ENCODE measurements at places on chromosomes 1 and 21.

DNA sequence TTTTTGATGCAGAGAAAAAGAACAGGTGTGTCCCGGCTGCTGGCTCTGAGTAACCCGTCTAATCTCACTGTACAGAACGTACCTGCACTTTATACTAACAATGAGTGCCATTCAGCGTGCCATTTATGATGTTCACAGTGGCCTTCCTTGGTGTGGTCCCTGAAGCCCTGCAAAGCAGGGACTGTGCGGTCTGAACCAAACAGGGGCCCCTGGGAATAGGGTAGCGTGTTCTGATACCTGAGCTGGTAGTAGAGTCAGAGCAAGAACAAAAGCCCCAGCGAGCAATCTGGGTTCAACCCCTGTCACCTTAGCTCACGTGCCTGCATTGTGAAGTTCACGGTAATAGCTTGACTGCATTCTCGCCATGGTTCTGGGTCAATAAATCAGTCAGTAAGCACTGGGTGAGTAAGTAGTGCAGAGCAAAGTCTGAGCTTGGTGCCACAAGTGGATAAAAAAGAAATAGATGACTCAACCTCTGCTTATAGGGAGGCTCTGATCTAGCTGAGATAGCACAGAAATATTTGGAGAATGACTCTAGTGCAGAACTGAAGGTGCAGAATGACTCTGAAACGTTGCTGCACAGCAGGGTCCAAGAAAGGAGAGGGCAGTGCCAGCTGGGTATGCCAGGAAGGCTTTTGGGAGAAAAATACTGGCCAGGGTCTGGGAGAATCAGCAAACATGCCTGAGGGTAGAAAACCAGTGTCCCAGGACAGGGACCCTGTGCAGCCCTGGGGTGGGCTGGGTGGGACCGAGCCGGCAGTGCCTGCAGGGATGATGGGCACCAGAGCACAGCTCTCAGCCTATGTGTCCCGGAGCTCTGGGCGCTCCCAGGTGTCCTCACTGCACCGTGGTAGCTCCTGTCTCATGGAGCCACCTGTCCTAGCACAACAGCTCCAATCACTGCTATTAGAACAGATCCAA, 125.9 kb downstream of the RHOU start:
- no peak for DNase-seq

- peak; percentile 9 for DNase-seq
Measured at GRCh38 chr1:70353601-70354331, 756 bp downstream of the ANKRD13C start.

DNA sequence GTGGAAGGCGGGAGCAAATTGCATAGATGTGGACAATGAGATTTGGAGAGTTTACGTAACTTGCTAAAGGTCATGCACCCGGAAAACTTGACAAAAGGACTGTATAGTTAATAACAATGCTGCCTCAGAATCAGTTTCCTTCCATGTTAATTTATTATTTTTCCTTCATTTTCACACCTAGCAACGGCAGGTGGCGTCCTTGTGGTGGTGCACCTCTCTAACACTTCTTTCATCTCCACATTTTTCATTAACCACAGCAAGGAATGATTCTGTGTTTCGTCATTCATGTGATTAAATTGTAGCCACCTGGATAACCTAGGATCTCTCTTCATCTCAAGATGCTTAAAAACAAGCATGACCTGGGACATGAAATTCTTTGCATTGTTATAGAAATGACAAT, 2133.0 kb downstream of the NCAM2 start:
- DNase-seq = no peak

DNA sequence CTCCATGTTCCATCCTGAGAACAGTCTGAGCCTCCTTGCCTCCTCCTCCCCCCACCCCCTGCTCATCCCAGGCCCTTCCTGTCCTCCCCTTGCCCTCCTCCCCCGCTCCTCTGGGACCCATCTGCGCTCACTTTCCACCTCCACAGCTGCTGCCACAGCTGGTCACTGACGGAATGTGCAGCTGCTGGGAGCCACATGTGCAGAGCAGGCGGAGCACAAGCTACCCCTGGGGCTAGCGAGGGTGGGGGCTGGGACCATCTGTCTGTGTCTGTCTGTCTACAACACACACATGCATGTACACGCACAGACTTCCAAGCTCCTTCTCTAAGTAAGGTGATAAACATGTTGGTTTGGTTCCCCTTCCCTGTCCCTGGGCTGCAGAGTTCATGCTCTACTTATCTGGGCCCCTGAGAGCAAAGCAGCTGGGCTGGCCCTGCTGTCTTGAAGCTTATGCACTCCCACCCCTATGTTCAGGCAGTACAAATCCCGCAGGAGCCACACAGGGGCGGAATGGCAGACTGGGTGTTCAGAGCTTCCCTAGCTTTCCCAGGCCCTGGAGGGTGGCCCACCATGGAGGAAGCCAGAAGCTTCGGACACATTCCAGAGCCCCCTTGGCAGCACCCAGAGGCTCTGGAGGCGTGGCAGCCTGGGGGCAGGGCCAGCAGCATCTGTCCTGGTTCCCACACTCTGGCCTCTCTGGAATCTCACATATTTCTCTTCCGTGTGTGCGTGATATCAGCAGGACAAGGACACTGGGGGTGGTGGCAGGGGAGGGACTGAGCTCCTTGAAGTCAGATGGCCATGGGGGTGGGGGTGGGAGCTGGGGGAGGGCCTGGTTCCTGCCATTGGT, 7.0 kb upstream of the HEYL start:
- no peak for DNase-seq

- DNase-seq = peak; percentile 31
Measured at GRCh38 chr1:8560611-8561544, 243.0 kb downstream of the SLC45A1 start.

GRCh38 chr1:160855181-160855981, 7.3 kb downstream of the CD244 start:
- no peak for DNase-seq

DNA sequence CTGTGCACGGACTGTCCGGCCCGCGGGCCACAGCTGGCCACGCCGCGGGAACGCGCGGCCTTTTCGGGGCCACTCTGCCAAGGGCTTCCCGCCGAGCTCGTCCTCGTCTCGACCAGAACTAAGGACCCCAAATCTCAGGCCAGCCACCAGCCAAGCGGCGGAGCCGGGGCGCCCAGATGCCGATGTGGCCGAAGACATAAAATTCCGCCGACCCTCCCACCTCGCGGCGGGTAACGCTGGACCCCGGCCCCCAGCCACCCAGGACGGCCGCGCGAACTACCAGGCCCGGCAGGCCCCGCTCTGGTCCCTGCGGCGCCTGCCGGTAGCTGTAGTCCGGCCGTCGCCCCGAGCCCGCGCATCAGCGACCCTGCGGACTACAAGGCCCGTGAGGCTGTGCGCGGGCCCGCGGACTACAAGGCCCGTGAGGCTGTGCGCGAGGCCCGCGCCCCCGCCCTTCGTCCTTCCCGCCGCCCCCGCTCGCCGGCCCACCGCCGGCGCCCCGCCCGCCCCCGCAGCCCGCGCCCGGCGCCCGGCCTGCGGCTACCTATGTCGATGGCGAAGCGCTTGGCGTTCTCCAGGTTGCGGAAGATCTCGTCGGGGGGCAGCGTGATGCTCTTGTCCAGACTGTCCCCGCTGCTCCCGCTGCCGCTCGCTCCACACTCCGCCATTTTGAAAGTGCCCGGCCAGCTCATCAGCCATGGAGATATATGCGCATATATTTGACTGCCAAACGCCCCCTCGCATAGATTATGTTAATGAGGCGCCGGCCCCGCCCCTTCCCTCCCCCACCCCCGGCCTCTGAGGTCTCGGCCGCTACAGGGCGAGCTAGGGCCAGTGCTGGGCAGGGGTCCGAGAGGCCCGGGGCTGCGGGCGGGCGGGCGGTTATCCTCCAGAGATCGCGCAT, at the start of gene PANK4:
PANK4 (minus strand) TSS at position 677 of the 904 bp plus-strand sequence; CDS start at position 668, 9 bp downstream.
- DNase-seq = peak; percentile 82

DNA sequence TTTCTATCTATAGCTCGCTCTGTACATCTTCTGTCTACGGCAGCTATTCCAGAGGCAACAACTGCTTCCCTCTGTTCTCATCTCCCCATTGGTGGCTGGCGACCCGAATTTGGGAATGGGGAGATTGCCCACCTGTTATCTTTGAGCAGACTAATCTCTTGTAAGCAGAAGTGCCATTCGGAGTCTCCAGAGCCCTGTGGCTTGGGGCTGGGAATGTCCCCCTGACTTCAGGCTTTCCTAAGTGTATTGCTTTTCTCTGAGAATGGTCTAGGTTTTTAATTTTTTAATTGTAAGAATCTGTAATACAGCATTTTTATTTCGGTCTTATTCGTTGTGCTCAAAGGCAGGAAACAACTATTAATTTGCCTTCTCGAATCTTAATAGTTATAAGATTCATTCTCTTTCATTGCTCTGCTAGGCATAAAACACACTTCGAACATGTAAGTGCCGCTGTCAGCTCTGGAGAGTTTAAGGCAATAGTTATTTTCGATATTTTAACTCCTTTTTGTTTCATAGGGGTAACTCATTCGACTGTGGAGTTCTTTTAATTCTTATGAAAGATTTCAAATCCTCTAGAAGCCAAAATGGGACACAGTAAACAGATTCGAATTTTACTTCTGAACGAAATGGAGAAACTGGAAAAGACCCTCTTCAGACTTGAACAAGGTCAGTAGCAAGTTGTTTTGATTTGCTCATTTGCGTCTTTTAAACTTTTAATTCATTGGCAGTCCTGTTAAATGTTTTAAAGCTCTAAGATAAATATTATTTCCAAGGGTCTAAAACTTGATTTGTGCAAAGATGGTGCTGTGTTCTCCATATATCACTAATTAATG, 514 bp downstream of the AGL start:
- DNase-seq = no peak

- DNase-seq = no peak
Measured at GRCh38 chr1:205741681-205742080, 8.3 kb downstream of the NUCKS1 start.

- peak; percentile 39 for DNase-seq
Measured at GRCh38 chr1:226706684-226707083, 32.4 kb downstream of the ITPKB start.

GRCh38 chr1:23777979-23778814, at the start of gene PITHD1:
TSS of gene PITHD1 (plus strand) at chr1:23778418. CDS start at chr1:23778516, 98 bp downstream.
- peak; percentile 83 for DNase-seq

- DNase-seq = no peak
Measured at GRCh38 chr1:155228096-155228427, 19.6 kb downstream of the MTX1 start.

GRCh38 chr1:226967665-226968064, 27.6 kb downstream of the COQ8A start:
- DNase-seq = no peak

- DNase-seq = no peak
Measured at GRCh38 chr1:64539781-64540218, 69.9 kb downstream of the CACHD1 start.

GRCh38 chr1:93504247-93505033, 56.5 kb downstream of the FNBP1L start:
- no peak for DNase-seq

- DNase-seq = no peak
Measured at GRCh38 chr1:10744654-10745238, 51.7 kb downstream of the CASZ1 start.

DNA sequence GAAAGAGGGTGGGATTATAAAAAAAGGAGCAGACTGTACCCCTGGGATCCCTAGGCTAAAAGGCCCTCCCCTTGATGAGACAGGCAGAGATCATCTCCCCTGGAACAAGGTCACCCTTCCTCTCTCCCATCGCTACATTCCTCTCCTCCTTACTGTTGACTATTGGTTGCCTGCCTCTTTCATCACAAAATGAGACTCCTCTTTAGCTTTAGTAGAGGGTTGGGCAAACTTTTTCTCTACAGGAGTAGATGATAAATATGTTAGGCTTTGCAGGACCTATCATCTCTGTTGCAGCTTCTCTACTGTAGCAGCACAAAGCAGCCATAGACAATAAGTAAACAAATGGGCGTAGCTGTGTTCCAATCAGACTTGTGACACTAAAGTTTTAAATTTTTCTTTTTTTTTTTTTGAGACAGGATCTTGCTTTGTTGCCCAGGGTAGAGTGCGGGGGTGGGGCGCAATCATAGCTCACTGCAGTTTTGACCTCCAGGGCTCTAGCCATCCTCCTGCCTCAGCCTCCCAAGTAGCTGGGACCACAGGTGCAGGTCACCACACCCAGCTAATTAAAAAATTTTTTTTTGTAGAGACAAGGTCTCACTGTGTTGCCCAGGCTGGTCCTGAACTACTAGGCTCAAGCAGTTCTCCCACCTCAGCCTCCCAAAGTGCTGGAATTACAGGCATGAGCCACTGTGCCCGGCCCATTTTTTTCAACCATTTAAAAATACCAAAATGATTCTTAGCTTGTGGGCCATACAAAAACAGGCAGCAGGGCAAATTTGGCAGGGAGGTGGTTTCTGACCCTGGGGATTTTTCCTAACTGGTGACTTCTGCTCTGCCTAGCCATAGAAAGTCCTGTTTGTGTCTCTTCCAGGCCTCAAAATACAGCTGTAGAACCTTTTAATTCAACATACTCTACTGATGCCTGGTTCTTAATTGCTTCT, 15.1 kb downstream of the MCL1 start:
- no peak for DNase-seq

GRCh38 chr1:170461762-170462384, 70.1 kb upstream of the GORAB start:
- DNase-seq = no peak

- no peak for DNase-seq
Measured at GRCh38 chr1:183236158-183236725, 50.2 kb downstream of the LAMC2 start.

DNA sequence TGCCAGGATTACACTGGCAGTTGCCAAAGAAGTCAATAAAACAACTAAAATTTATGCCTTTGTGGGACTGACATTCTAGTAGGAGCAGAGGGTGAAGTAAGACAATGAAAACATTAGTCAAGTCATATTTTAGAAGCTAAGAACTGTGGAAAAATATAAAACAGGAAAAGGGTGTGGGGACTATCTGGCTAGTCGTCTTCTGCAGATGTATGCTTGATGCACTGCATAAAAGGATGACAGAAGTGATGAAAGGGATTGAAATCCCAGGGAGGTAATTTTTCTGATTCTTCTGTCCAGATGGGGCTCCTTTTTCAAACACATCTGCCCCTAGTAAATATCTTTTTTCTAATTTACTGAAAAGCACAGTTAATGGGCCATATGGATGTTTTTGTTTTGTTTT, 706.3 kb downstream of the ADGRL2 start:
- no peak for DNase-seq

DNA sequence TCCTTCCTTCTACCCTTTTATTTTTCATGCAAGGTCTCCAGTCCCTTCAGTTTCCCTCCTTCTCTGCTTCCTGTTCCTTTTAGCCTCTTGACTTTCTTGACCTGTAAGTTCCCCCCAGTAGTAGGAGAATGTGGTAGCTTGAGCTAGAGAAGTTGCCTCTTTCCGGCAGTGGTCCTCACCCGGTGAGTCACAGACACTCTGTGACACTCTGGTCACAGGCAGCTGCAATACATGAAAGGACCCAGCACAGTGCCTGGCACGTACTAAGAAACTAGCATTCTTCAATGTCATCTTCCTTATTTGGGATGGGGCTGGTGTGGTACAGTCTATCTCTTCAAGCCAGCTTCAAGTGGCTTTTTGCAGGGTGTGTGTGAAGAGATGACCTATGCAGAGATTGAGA, 16.0 kb downstream of the PFKFB2 start:
- no peak for DNase-seq

- DNase-seq = no peak
Measured at GRCh38 chr1:25246600-25247023, 642 bp downstream of the RSRP1 start.

GRCh38 chr21:42592156-42592820, 61.1 kb upstream of the PDE9A start:
- no peak for DNase-seq

- no peak for DNase-seq
Measured at GRCh38 chr1:209769971-209770370, 14.1 kb downstream of the TRAF3IP3 start.
